ENCODE measurements at places on chromosomes 2 and 18.

- DNase-seq: no peak
Observed at GRCh38 chr2:216989340-216990129, 129.7 kb upstream of the TNP1 start.

GRCh38 chr2:128805237-128805636 lies 486.6 kb upstream of the HS6ST1 start:
- no peak for DNase-seq

DNA sequence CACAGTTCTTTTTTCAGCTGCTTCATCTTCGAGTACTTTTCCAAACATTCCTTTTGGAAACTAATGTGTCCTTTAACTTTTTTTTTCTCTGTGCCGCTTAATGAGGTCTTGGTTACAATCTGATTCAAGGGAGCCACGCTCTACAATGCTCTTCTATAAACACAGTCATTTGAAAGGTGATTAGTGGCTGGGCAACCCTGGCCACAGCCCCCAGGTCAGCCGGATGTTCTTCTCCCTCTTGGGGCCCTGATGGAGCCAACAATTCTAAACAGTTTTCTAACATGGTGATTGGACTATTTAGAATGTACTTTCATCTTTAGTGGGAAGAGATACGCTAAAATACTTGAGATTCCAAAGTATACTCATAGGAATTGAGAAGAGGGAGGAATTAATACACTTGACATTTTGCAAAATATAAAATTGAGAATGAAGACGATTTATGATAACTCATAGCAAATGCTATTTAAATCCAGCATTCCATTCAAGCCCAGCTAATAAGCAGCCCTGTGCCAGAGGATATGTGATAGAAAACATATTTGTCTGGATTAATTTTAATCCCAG lies 83.7 kb upstream of the MBOAT2 start:
- DNase-seq: no peak

- no peak for DNase-seq
Observed at GRCh38 chr2:86631846-86632485, 8.3 kb upstream of the RNF103 start.

DNA sequence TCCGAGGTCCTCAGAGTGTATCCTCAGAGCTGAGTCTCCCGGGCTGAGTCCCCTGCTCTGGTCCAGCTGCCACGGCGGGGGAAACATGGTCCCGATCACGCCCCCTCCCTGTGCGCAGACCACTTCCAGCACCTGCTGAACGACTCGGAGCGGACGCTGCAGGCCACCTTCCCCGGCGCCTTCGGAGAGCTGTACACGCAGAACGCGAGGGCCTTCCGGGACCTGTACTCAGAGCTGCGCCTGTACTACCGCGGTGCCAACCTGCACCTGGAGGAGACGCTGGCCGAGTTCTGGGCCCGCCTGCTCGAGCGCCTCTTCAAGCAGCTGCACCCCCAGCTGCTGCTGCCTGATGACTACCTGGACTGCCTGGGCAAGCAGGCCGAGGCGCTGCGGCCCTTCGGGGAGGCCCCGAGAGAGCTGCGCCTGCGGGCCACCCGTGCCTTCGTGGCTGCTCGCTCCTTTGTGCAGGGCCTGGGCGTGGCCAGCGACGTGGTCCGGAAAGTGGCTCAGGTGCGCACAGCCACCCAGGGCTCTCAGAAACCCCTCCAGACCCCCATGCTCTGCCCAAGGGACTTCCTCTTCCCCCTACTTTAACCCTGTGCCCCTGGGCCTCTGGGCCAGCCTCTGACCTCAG lies 26.7 kb downstream of the GPC1 start:
- DNase-seq: no peak

- DNase-seq: no peak
Observed at GRCh38 chr2:171553858-171554257, 31.6 kb downstream of the CYBRD1 start.

- DNase-seq: no peak
Observed at GRCh38 chr2:162305901-162306300, 12.6 kb downstream of the IFIH1 start.

DNA sequence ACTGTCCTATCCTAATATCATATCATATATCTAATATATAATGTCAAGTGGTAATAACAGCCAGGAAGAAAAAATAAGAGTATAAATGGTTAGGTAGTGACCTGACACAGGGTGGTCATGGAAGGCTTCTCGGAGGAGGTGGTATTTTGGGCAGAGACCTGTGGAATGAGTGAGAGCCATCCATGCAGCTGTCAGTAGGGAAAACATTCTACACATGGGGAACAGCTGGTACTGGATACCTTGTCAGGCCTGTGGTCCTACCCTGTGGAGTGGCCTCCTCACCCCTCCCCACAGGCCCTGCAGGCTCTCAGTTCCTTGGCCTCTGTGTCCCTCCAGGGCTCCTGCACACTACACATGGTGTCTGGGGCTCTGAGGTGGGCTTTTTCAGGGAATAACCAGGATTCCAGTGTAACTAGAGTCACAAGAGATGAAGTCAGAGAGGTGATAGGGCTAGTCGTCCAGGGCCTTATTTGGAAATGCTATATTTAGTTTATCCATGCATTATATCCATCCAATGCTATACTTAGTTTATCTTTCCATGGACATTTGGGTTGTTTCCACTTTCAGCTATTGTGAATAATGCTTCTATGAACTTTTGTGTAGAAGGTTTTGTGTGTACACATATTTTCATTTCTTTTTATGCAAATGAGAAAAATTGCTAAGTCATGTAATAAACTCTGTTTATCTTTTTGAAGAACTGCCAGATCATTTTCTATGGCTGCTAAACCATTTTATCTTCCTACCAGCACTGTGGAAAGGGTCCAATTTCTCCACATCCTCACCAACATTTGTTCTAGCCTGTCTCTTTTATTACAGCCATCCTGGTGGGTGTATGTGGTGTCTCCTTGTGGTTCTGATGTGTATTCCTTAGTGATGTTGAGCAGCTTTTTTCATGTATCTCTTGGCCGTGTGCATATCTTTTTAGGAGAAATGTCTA lies 75.6 kb downstream of the TPGS2 start:
- no peak for DNase-seq

DNA sequence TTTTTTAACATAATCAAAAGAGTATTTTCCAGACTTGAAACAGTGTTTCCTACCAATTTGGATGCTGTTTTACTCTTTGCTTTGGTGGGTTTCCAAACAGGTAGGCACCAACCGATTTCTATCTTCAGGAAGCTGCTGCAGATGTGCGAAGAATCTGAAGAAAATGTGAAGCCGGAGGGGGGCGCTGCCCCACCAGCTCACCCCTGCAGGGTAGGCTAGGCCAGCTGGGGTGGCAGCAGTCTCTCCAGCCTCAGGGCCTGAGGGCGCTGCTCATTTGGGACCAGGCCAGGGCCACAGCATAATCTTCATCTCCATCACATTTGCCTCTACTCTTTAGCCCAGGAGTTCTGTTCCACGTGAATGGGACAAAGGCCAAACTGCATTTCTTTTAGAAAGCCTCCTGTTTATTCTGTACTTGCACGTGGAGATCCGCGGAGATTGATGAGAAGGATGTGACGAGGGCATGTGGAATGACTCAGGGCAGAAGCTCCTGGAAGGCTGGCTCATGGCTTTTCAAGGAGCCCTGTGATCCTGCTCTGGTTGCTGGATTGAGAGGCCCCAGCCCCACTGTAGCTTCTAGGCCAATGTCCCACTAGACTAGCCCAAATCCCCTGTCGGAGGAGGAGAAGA lies 84.2 kb upstream of the FAM136A start:
- DNase-seq: no peak

- DNase-seq: no peak
Observed at GRCh38 chr2:182078988-182079602, 93.4 kb downstream of the PPP1R1C start.

- no peak for DNase-seq
Observed at GRCh38 chr18:76978616-76979015, 154.0 kb downstream of the MBP start.

DNA sequence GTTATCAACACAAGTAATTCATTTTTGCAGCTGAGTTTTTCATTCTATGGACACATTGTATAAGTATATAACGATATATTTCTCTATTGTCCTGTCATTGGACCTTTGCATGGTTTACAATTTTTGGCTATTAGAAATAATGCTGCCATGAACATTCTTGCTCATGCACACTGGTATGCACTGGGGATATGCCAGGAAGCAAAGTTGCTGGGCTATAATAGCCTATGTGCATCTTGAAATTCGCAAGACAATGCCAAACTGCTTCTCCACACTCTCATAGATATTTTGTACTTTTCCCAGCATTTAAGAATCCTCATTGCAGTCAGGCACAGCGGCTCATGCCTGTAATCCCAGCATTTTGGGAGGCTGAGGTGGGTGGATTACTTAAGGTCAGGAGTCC lies 852.6 kb upstream of the ID2 start:
- DNase-seq: no peak

DNA sequence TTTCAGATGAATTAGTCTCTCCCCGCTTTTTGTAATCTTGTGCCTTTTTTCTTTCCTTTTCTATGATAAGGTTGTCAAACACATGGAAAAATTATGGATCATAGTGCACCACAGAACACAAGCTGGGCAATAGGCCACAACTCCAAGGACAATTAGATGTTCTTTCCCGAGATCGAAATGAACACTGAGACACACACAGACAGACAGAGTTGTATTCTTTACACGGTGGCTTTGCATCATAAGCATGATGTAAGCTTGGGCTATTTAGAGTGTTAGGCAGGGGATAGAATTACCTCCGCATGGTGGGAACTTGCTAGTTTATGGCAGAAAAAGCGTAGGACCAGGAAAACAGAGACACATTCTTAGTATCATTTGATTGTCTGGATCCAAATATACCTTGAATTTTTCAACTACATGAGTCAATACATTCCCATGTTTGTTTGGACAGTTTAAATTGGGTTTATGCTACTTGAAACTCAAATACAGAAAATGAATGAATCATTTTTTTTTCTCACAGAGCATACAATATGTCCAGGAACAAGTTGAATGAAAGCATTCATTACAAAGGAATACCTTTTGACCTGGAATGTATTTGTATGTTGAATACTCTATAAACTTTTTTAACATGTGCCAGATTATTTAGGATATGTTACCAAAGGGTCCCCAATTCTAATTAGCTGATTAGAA lies 1611.5 kb upstream of the TMEFF2 start:
- DNase-seq: no peak

DNA sequence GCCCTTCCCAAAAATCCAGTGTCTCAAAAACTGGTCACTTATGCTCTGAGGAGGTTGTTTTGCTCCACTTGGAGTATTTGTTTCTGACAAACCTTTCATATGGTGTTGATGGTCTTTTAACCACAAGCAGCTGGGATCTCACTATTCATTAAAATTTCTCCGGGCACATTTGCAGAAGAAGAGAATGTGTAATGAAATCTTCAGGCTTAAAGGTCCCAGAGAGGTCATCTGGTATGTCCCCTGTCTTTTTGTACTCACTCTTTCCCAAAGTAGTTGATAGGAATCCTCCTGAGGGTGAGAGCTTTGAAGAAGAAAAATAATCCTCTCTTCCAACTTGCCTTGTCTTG lies 430.8 kb downstream of the SETBP1 start:
- no peak for DNase-seq

GRCh38 chr2:103773884-103774283 lies 1012.1 kb downstream of the TMEM182 start:
- DNase-seq: no peak

- no peak for DNase-seq
Observed at GRCh38 chr18:1425679-1426078, 521.0 kb downstream of the ADCYAP1 start.

GRCh38 chr2:98474979-98475632 lies 30.4 kb downstream of the INPP4A start:
- no peak for DNase-seq

DNA sequence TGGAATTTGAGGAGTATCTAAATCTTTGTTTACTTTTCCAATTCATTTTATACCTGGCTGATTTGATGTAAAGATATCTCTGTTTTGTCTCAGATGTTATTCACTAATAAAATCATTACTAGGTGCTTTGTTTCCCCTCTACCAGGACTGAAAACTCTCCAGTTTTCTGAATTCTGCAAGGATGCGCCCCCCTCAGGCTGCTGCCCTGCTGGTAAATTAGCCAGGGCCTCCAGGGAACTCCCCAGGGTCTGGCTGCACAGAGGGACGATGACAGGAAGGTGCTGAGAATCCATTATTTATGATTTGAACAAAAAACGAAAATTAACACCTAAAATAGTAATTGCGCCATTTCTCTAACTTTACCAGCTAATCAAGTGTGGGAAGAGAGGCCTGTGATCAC lies 541.2 kb upstream of the POU3F3 start:
- no peak for DNase-seq

DNA sequence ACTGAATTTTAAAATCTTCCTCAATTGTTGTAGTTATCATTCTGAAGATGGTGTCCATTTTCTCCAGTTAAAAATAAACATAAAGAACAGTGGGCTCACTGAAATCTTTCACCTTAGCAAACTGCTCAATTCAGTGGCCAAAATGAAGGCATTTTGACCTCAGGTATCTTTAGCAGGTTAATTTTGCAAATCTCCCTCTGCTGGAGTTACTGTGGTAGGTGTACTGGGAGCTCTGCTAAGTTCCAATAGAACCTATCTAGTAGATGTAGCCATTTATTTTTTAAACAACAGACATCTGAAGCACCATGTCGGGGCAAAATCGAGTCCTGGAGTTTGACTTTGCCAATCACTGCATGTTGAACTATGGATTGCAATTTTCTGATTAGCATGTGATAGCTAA lies 177.1 kb downstream of the IRS1 start:
- no peak for DNase-seq

Data from NCI-H1694 (cell line).